Frontal cortex (tissue), 4 donors: ENCODE measurements at places on chromosomes 1 and 21. TPM values are rescaled to one million over a fixed set of nuclear protein-coding genes. Genes with fewer than 3 reads are reported as not detected.

ATP1A4 gene
- not detected for total RNA-seq

CELA2A gene
- total RNA-seq: not detected

C1orf141 gene
- total RNA-seq: under 0.01 TPM

RNU1-1 gene
- under 0.01 TPM for total RNA-seq

LCE1E gene
- total RNA-seq: not detected

CNR2 gene
- not detected for total RNA-seq

IQGAP3 gene
- total RNA-seq: 1.2 TPM

NBPF6 gene
- total RNA-seq: not detected

CDCP2 gene
- not detected for total RNA-seq

FLG2 gene
- not detected for total RNA-seq

FAM151A gene
- not detected for total RNA-seq

SFT2D2 gene
- 26.5 TPM for total RNA-seq
